ENCODE measurements at places on chromosomes 1 and 21.
A peak's percentile ranks its signal among the peaks of the same experiment; 100 is the strongest.

DNA sequence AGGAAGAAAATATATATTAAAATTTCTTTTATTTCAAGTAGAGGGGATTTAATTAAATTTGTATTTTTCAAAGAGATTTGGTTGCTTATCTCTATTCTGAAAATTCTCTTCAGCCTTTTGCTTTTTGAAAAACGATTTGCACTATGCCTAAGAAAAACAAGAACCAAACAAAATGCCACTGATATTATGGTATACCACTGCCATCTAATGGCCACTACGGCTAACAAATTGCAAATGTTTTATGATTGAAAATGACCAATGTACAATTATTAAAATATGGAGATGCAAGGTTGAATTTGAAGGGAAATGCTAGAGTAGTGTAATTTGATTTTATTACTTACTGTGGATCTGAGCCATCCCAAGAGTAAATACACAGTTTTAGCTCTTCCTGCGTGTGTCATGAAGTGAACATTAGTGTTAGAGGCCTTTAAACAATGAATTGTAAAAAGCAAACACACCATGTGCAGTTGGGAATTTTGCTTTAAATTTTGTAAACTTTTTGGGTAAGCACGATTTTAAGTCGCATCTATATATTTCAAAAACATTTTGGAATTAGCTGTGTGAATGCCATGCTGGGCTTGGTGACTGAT lies 137.4 kb upstream of the USP25 start:
- peak; percentile 83 for DNase-seq

DNA sequence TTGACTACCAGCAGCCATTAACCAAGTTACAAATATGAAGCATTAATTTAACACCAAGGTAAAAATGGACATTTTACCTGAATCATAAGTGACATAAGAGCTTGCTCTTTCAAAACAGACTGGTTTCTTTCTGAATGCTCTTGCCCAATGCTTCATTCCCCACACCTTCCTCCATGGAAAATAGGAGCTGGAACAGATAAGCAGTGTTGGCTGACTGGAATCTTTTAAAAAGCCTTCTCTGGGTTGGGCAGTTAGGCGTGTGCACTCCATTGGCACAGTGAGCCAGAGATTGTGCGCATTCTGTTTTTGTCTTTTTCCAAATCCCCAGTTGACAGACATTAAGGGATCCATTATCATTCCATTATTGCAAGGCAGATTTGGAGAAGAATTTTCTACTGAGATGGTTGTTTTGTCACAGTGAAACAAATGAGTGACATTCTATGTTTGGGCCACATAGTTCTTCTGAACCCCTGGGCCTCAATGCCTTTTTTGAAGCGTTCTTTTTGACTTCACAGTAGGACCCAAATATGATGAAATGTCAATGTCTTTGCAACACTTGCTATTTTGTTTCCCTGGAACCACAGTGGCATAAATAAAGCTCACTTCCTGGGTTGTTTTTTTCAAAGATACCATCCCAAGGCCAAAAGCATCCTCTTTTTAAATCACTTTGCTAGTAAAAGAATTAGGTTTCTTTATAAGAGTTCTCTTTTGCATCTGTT lies 32.3 kb downstream of the LRRC8B start:
- DNase-seq, result no peak

GRCh38 chr1:66394603-66395002 lies 139.3 kb upstream of the SGIP1 start:
- DNase-seq, result no peak

DNA sequence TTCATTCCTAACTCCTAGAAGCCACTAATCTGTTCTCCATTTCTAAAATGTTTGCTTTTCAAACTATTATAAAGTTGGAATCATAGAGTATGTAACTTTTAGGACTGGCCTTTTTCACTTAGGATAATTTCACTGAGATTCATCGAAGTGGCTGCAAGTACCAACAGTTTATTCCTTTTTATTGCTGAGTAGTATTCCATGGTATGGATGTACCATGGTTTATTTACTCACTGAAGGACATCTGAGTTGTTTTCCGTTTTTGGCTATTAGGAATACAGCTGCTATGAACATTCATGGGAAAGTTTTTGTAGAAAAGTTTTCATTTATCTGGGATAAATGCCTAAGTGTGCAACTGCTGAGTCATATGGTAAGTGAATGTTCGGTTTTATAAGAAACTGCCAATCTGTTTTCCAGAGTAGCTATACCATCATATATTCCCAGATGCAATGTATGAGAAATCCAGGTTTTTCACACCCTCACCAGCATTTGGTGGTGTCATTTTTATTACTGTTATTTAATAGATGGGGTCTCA lies 66.3 kb downstream of the SLC27A3 start:
- DNase-seq, result no peak

DNA sequence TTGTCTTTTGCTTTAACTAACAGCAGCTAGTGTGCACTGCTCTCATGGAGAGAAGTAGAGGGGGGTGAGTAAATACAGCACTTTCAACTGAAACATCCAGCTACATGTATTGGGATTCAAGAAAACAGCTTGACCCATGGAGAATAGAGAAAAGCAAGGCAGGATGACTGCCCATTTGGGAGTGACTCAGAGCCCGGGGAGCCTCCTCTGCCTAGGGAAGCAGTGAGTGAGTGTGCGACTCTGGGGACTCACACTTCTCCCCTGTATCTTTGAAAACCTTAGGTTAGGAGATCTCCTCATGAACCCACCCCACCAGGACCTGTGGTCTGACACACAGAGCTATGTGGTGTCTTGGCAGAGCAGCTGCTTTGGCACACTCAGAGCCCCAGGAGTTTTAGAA lies 82.0 kb upstream of the PTGFR start:
- no peak for DNase-seq

GRCh38 chr1:54750596-54750995 lies 13.7 kb downstream of the PARS2 start:
- no peak for DNase-seq

DNA sequence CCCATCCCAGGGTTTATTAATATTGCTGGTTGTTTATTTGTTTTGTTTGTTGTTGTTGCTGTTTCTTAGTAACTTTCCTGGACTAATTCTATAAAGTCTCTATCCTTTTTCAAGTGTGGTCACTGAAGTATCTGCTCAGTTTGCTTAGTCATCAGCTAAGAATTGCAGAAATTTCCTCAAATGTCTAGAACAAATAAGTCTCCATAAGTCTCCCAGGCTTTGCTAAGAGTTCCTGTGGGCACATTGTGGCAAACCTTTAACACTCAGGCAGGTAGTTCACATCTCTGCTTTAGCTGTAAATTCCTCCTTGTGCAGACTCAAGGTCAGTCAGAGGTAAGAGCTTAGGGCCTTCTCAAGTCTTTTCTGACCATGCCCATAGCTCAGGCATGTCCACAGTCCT lies 38.9 kb upstream of the C1orf185 start:
- DNase-seq, result no peak

DNA sequence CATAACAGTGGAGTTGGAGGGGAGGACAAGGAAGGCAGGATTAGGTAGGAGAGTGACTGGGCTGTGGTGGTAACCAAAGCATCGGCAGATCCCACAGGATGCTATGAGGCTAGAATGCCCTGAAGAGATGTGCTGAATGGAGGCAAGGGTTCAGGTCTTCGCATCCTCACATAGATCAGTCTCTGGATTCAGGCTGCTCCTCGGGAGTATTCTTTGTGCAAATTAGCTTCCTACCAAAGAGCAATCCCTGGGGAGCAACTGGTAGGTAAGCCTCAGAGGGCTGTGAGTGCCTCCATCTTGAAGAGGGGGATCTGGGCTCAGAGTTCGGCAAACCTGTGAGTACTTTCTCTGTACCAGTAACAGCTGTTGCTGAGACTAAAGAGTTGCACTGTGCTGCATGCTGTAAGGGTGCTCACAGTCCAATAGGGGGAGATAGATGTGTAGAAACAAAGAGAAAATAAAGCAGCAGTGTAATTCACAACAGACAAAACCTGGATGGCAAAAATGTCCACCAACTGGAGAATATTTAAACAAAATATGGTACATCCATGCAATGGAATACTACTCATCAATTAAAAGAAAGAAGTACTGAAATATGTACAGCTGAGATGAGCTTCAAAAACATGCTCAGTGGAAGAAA lies 322.4 kb upstream of the DEPDC1 start:
- DNase-seq, result peak; percentile 13

Data from eye (tissue), 1 donor.